HT-29 (cell line): ENCODE measurements at places on chromosomes 12 and 14. TPM values are rescaled to one million over a fixed set of nuclear protein-coding genes. Genes with fewer than 3 reads are reported as not detected.

DNA sequence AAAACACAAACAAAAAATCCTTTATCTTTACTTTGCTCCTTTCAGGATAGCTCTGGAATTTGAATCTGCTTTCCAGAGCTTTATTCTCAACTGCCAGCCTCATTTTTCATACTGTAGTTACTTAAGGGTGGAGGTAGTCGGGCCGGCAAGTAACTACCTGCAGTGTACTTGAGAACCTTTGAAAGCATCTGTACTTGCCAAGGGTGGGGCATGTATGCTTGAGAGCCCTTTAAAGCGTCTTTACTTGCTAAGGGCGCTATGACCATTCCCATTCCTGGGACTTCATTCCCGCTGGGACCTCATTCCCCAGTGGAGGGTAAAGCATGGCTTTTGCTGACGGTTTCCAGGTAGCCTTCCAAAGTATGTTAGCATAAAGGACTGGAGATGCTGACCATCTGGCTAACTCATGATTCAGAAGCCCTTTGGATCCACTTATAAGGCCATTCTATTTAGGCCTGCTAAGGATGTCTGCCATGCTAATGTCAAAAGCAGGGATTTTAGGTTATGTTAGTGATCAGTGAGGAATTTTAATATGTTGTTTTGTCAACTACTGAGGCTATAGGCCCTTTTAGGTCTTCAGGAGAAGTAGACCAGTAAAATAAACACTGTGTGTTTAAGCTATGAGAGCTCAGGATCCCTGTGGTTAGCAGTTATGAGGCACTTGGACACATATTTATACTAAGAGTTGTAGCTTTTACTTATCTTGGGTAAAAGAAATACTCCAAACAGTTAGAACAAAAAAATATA lies 74.9 kb downstream of the CRADD start:
- no peak for DNase-seq

GRCh38 chr12:121196902-121197301 lies 13.0 kb upstream of the P2RX4 start:
- no peak for DNase-seq

- peak; percentile 10 for DNase-seq
Measured at GRCh38 chr12:80116735-80117134, 17.4 kb downstream of the OTOGL start.

The RFLNA gene
- not detected in 2 replicates for total RNA-seq

DNA sequence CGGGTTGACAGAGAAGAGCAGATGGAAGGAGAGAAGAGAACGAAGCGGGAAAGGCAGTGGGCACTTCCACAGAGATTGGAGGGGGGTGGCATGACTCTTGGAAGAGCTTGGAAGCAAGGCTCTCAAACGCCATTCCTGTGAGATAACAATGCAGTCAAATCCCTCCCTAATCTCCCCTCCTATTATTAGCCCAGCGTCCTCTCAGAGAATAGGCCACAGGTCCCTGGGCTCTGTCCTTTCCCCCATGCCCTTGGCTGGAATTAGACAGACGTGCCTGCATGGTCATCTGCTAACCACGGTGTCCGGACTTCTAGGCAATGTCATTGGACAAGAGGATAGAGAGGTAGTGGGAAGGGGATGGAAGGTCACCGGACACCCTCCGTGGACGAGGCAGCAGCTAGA lies 8.0 kb upstream of the MYH7 start:
- DNase-seq: no peak

The NEUROD4 gene
- not detected in 2 replicates for total RNA-seq

DNA sequence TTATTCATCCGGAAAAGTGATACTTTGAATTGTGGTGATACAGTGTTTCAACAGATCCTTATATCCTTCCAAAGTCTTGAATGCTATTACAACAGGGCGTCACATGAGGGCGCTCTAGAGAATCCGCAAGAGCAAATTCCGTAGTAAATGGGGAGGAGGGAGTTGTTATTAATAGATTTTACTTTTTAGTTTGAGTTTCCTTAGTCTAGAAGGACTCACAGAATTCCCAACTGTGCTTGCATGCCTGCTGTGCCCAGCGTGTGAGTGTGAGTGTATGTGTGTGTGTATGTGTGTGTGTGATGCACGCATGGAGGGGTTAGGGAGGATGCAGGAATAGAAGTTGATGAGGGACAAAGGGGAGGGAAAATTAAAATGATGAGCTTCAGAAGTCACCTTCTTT lies 375.3 kb downstream of the C12orf75 start:
- DNase-seq: peak; percentile 48

DNA sequence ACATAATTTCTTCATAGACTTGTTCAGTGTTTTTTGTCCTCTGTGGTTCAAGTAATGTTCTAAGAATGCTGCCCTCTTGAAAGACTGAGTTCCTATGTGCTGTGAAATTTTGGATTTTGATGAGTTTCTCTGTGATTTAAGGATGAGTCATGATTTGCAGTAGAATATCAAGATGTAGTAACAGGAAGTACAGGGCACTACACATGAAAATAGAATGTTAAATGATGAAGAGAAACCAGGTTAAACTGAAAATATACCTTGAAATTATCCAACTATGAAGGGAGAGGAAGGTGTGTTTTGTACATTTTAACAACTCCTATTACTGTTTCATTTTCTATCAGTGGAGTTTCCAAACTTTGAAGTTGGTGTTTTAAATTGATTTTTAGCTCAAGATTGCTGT lies 4.8 kb downstream of the ELK3 start:
- no peak for DNase-seq

- peak; percentile 77 for DNase-seq
Measured at GRCh38 chr14:61321385-61322010, at the start of gene PRKCH. TSS of gene PRKCH (plus strand) at chr14:61321579. CDS start at chr14:61322102, 523 bp downstream.

The ACOT4 gene
- total RNA-seq: 3.3 and 3.5 TPM in 2 replicates

DNA sequence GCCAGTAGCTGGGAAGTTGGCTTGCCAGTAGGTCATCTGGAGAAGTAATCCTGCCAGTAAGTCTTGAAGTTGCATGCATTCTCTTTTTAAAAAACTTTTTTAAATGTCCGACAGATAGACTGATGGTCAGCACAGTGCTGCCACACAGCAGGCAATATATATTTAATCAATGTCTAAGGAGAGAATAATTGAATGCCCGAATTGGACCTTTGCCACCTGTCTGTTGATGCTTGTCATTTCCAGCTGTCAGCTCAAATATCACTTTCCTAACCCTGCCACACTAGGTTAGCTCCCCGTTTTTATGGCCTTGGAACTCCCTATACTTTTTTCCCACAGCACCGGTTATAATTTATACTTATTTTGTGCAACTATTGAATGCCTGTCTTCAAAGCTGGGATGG lies 2.1 kb upstream of the SLC15A4 start:
- DNase-seq: no peak

GRCh38 chr12:114655934-114656749 lies 27.8 kb downstream of the TBX3 start:
- peak; percentile 16 for DNase-seq

The SRSF9 gene
- total RNA-seq: 302 and 319 TPM in 2 replicates

GRCh38 chr14:94125659-94126418 lies 3.6 kb downstream of the IFI27L2 start:
- no peak for DNase-seq

The KDM5A gene
- 24.5 and 31.6 TPM in 2 replicates for total RNA-seq

DNA sequence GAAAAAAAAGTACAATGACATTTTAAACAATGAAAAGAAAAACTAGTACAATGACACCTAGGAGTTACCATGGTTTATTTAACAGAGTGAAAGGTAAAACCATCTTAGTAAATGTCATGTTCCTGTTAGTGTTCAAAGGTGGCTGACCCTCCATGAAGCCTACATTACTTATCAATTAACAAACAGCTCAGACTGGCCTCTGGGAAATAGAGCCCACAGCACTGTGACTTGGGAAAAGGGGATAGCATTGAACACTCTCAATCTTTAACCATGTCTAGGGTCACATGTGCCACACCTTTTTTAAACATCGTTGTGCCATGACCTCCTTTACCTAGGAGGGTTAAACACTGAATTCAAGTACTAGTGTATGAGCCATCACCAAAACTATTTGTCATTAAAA lies 106.3 kb upstream of the SOX5 start:
- DNase-seq: no peak

DNA sequence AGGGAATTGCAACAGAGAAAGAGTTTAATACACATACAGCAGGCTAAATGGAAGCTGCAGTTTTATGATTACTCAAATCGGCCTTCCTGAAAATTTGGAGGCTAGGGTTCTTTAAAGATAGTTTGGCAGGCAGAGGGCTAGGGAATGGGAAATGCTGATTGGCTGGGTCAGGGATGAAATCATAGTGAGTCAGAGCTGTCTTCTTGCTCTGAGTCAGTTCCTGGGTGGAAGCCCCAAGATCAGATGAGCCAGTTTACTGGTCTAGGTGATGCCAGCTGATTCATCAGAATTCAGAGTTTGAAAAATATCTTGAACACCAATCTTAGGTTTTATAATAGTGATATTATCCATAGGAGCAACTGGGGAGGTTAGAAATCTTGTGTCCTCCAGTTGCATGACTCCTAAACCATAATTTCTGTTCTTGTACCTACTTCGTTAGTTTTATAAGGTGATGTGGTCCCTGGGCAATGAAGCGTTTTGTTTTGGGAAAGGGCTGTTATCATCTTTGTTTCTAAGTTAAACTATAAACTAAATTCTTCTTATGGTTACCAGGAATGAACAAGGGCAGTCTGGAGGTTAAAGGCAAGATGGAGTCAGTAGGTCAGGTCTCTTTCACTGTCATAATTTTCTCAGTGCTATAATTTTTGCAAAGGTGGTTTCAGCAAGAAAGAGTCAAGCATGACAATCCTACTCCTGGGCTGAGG lies 257.8 kb upstream of the CCDC196 start:
- no peak for DNase-seq
